ENCODE measurements at places on chromosomes 4 and X.

DNA sequence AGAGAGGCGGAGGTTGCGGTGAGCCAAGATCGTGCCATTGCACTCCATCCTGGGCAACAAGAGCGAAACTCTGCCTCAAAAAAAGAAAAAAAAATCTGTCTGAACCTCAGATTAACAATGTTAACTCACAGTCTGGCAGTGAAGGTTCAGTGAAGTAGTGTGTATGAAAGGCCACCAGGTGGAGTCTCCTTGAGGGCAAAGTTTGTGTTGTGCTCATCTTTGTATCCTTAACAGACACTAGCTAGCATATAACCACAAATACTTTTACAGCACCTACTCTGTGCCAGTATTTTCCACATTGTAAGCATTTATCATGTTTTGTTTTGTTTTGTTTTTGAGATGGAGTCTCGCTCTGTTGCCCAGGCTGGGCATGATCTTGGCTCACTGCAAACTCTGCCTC is 46.0 kb upstream of the MGST2 start:
- no peak for DNase-seq

DNA sequence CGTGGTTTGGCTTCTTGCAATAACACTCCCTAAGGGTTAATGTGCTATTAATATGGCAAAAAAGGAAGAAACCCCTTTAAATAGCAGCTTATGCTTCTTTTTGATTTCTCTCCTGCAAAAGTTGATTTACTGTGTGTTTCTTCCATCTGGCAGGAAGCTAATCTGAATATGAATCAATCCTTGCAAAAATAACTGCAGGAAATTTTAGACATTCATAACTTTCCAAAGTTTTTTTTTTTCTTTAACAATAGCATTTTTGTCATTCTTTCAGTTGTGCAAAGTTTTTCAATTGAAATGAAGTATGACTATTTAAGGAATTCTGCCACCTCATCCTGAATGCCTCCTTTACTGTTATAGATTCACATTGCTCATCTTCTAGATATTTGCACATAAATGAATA is 115.6 kb downstream of the SPANXA1 start:
- DNase-seq, result no peak

DNA sequence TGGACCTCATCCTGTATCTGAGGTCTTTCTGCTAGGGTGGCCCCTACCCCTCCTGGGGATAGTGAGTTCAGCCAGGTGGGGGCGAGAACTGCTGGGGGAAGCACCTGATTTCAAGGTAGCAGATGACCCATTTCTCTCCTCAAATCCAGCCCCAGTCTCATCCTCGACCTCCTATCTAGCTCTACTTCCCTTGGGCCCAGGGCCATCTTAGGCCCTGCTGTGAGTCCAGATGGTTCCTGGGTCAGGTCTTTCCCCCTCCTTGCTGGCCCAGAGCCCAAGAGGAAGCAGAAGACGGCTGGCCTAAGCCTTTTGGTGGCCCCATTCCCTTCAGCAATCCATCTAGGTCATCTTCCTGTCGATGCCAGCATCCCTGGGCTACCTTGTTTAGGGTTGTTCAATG is 3.3 kb downstream of the CDK16 start:
- no peak for DNase-seq

- no peak for DNase-seq
These were observed 1.8 kb downstream of the SH3BP2 start for GRCh38 chr4:2794486-2795299.

- no peak for DNase-seq
These were observed 6.6 kb upstream of the HNRNPD start for GRCh38 chr4:82380344-82380743.

- no peak for DNase-seq
These were observed 67.4 kb downstream of the GLRB start for GRCh38 chr4:157143369-157143768.

DNA sequence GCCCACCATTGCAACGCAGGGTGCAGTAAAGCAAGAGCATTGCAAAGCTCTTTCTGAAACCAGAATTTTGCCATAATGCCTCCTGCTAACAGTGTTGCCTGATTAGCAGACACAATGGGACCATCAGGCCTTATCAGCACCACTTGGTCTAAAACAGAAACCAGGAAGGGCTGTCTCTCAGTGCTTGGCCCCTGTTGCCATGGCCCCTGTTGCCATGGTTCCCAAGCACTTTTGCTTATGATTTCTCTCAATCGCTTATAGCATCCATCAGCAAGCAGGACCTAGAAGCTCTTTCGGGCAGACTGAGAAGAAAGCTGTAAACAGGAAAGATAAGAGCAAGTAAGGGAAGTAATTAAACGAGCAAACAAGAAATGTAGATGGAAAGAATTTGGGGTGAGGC is 36.8 kb downstream of the RTL5 start:
- peak; percentile 27 for DNase-seq

DNA sequence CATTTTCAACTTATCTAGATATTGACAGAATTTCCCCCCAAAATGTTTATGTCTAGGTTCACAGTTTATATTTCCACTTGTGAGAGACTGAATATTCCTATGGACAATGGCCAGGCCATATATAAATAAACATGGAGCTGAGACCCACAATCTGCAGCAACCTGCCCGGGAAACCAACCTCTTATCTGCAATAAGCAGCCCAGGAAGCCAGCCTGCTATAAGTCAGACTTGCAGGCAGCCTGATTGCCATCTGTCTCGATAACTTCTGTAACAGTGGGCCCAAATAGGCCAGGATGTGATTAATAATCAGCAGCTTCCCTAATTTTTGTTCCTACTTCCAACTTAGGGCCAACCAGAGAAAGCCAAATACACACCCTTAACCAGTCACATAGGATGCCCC is 5.2 kb upstream of the NAP1L5 start:
- no peak for DNase-seq

DNA sequence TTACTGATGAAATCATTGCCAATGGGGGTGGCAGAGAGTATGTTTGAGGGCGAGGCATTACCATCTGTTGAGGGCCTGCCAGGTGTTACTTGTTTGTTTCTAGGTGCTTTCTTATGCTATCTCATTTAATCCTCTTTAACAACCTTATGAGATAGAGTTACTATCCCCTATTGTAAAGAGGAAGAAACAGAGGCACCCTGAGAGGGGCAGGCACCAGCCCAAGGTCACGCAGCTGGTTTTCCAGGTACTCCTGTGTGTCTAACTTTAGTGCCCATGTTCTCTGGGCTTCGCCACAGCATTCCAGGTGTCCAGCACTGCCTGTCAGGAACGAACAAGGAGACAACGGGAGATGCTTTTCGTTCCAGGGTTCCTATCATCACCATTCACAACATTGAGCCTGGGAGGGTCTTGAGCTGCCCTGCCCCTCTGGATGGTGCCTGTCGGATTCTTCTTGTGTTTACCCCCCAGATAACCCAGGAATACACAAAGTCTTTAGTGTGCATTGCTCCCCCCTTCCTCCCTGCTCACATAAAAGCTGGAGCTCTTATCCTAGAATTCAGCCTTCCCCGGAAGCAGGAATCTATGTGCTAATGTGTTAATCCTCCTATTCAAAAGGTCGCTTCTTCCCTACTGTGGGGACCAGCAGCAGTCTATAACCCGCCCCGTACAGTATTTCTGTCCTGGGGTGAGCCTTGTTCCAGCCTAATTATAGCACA is 24.9 kb upstream of the GPC4 start:
- DNase-seq, result no peak

DNA sequence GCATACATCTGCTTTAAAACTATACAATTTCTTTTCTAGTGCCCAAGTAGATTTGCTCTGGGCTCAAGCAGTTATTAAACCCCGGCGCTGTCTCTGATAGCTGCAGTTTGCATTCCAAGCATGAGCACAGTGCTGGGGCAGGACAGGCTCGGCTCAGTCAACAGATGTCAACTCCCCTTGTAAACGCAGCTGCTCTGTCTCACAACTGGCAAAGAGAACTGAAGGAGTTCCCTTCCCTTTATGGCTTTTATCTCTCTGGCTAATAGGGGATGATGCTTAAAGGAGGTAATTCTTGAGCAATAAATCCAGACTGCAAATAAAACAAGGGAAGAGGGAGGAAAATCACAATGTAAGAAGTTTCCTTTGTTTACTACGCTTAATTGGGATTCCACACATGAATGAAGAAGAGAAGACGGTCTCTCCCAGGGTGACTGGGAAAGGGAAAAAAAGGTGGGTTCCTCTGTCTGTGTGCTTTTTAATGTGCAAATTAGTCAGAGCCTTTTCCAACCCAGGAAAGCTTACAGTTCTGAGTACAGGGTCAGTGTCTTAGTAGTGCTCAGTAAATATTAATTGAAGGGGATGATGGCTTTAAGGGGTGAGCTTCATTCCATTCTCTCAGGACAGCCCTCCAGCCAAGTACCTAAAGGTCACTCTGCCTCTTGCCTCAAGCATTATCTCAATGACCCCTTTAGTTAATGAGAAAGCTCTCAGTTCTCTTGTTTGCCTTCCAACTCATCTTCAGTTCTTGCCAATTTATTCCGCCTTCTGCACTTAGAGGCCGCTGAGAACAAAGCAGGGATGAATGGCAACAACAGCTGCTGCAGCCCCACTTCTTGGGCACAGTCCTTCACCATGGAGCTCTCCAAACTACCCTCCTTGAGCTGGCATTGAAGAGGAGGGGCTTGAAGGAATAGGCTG is 155.7 kb upstream of the JADE1 start:
- DNase-seq, result no peak

DNA sequence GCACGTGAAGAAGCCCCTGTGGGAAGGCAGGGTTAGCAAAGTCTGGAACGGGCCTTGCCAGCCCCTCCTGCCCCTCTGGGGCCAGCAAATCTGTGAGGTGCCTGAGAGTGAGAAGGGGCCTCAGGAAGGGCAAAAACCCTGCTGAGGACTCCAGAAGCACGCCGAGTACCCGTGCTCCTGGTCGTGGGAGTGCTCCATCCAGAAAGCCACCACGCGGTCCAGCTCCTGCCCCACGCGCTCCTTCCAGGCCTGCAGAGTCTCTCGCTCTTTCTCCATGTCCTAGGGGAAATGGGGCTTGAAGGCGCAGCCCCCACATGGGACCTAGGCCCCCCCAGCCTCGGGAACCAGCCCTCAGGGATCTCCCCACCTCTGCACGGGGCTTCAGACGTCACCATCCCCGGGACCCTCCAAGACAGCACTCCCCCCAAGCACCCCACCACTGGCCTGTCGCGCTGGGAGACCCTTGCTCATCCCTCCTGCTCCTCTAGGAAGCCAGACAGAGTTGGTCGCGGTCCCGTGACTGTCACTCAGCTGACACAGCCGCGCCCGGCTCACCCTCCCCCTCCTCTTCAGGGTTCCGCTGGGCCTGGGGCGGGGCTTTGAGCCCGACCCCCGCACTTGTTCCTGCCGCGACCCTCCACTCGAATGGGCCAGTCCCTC is at the start of gene RENBP:
Gene RENBP, minus strand, starts transcription at position 504 of the 660 bp plus-strand sequence. Its CDS starts 33 bp downstream, at position 471.
- no peak for DNase-seq

GRCh38 chrX:104902070-104902469 is 318.4 kb downstream of the TEX13A start:
- DNase-seq, result no peak

- no peak for DNase-seq
These were observed 47.8 kb downstream of the ACOX3 start for GRCh38 chr4:8392591-8393190.

DNA sequence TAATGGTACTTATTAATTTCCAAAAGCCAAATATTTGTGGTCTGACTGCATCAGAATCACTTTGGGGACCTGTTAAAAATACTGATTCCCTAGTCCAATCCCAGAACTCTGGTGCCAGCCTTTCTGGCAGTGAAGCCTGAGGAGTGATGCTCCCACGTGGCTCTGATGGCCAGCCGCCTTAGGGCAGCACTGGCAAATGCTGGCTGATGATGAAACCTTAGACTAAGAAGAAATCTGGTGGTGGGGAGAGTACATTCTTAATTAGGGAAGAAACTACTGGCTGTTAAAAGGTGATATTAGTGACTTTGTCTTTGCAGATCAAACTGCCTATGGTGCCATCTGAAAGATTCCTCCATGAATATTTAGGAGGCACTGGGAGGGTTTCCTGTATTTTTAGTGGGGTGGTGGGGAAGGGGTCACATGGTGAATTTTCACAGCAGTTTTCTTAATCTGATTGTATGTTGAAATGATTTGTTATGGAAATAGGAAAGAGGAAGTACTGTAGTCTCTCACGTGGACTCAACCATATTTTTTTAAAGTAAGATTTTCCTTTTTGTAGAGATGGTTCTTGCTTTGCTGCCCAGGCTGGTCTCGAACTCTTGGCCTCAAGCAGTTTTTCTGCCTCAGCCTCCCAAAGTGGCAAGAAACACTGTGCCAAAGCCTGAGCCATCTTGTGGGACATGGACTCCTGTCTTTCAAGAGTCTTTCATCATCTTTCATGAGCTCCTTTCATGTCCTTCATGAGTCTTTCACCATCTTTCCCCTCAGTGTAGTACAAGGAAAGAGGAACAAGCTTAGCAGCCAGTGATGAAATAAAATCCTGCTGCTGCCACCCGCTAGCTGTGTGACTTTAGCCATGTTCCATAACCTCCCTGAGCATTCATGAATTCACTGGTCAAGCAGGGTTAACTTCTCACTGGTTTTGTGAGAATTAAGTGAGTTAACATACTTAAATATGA is 90.8 kb downstream of the ZNF330 start:
- no peak for DNase-seq

- no peak for DNase-seq
These were observed 26.0 kb upstream of the NSUN7 start for GRCh38 chr4:40723728-40724127.

- no peak for DNase-seq
These were observed 64.1 kb downstream of the ZNF81 start for GRCh38 chrX:47900833-47901232.

DNA sequence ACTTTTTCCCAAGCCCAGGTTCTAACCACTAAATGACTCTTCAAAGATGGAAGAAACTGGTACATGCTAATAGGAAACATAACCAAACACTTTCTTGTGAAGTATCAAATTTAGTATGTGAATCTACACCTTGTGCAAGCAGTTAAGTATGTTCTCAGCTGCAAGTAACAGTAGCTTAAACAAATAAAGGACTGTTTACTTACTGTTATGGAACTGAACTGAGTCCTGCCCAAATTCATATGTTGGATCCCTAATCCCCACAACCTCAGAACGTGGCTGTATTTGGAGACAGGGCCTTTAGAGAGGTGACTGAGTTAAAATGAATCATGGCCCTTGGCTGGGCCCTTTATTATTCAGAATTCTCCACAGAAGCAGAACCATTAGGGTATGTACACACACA is 178.7 kb downstream of the KDR start:
- DNase-seq, result no peak

- no peak for DNase-seq
These were observed 211.6 kb downstream of the PARM1 start for GRCh38 chr4:75144475-75144874.

DNA sequence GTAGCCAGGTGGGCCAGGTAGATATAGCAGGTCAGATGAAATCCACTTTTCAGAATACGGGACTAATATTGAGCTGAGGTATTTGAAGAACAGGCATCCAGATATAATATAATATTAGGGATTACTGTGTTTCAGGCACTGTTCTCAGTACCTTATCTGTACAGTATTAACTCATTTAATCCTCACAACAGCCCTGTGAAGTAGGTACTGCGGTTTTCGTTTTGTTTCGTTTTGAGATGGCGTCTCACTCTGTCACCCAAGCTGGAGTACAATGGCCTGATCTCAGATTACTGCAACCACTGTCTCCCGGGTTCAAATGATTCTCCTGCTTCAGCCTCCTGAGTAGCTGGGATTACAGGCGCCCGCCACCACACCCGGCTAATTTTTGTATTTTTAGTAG is 129.6 kb downstream of the IL1RAPL2 start:
- no peak for DNase-seq

GRCh38 chr4:15024386-15024785 is 22.1 kb downstream of the CPEB2 start:
- DNase-seq, result no peak

Measured in stimulated activated CD4-positive, alpha-beta T cell treated with anti-CD3 and anti-CD28 coated beads, TNF-alpha, amount 100 ng/mL, for 1 hour (primary cell).